ENCODE measurements at places on chromosomes 2 and 18.

- no peak for DNase-seq
Measured at GRCh38 chr2:68806511-68807109, 64.6 kb downstream of the BMP10 start.

DNA sequence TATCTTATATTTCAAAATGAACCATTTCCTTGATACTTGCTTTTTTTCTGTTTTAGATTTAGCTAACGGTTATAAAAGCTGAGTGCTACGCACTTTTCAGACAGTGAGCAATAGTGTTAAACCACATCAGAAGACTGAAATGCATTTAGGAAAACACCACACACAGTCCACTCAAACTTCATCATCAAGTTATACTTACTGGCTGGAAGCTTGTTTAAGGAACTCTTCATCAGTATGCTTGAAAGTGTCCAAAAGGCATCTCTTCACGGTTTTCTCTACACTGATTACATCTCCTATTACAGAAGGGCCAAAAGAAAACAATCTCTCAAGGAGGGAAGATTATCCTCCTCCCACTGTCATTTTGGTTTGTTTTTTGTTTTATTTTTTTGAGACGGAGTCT is 19.7 kb downstream of the ILKAP start:
- DNase-seq = no peak

DNA sequence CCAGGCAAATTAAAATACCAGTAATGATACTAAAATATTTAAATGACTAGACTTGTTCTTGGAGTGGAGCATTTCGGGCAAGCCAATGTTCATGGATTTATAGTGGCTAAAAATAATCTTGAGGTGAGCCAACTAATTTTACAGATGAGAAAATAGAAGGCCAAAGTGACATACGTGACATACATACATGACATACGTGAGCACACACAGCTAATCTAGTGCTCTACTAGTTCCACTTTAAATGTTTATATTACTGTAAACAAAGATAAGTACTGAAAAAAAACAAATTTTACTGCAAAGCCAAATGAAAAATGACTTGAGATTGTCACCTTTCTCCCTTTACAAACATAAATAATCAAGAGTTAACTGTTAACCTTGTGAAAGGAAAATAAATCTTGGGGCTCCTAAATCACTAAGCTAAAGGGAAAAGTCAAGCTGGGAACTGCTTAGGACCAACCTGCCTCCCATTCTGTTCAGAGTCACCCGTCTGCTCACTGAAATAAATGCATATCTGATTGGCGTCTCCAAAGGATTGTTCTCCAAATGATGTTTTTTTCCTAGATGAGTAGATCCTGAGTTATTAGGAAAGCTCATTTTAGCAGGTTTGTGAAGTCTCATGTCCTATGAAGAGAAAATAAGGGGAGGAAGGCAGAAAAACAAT is 96.7 kb downstream of the PMS1 start:
- no peak for DNase-seq

DNA sequence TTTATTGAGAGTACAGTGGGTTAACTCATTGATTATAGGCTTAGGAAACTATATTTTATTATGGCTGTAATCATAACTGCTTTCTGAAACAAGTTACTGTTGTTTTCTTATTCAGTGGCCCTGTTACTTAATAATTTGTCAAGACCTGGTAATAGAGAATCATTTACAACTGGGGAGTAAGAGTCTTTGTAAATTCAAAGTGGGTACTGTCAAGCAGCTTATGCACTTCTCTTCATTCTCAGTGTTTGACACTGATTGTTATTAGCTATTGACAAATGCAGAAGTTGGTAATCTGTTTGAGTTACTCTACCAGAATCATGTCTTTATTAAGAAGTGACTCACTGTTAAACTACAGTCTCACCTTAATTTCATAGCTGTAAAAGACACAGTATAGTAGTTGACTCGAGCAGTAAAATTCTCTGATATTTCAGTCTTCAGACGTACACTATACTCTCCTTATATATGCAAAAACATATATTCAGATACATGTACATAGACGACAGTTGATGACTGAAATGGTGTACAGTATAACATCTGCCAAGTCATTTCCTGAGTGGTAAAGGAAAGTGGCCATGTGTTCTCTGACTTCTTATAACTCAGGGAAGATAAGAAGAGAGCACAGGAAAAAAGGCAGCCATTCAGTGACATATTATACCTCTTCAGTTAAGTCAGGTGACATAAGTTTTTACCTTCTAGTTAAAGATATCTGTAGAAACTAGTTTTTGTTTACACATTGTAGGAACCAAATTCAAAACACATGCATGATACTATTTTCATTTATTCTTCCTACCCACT is 36.0 kb upstream of the TTC27 start:
- no peak for DNase-seq

GRCh38 chr2:66495788-66496640 is 61.1 kb downstream of the MEIS1 start:
- no peak for DNase-seq

DNA sequence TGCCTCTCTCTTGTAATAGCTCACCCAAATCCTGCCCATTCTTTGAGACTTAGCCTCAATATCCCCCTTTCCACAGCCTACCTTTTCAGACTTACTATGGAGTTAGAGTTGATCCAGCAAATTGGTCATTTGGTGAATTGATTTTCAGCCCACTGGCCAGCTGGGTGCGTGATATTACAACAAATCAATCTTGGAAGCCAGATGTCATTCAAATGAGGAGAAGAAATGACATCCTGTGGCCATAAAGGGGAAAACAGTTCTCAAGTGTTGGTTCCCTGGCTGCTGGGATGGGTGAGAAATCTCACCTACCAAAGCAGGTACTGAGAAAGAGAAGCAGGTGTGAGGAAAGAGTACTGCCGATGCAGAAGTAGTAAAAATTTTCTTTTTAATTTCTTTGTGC is 36.7 kb upstream of the FOXI3 start:
- DNase-seq = no peak

GRCh38 chr2:10170256-10170655 is 47.7 kb downstream of the RRM2 start:
- no peak for DNase-seq

DNA sequence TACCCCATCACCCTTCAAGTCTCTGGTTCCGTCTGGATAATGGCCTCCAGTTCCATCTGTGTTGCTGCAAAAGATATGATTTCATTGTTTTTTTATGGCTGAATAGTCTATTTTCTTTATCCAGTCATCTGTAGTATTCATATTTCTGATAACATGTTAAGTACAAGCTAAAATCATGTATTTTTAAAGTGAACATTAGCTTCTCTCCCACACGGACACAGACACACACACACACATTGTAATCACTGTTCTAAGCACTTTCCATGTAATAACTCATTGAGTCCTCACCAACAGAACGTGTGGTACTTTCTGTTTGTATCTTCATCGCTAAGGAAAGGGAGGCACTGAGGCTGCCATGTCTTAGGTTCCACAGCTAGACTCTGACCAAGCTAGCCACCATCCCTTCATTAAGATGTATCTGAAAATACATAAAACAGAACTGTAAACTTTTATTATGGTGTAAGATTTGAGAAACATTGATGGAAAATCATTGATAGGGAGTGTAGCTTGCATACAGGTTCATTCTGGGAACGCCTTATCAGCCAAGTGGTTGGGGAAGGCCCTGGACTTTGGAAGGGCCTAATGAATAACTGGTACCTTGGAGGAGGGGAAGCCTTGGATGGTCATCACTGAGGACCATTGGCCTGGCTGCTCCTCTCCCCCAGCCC is 8.1 kb downstream of the NCK2 start:
- DNase-seq = no peak

DNA sequence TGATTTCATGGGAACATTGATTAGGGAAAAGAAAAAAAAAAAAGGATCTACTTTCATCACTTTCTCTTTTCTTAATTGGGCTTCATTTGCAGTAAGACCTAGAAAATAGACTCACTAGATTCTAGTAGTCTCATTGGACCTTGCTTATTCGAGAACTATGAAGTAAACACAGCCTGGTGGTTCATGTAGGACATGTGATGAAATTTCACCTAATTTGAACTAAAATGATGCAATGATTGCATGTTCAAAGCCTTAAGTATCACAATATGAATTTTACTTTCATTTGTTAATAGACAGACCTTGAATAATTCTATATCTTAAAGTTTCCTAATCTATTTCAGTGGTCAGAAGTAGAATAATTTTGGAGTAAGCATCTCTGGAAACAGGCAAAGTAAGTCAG is 688.9 kb upstream of the NRXN1 start:
- DNase-seq = no peak
